Stromal cell of bone marrow (primary cell): ENCODE measurements at places on chromosomes 2 and 18.

GRCh38 chr2:208983486-208983885 is 440.4 kb upstream of the MAP2 start:
- DNase-seq = no peak

GRCh38 chr18:76208678-76209306 is 286.2 kb downstream of the ZNF516 start:
- no peak for DNase-seq

DNA sequence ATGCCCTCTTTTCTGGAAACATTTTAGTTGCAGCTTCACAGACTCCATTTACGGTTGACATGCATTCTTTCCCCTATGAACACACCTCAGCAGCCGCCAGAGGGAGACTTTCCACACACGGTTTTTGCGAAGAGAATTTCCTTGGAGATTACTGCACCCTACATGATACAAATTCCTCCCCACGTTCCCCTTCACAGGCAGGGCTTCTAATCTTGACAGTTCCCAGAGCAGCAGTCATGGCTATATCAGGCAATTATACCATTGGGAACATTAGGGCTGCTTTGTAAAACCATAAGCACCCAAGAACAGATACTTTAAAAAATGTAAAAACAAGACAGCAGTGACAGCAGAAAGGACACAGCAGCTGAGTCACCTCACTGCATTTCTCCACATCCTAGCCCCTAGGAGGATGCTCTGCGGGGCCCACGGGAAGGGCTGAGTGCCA is 253.8 kb downstream of the TGIF1 start:
- DNase-seq = no peak

DNA sequence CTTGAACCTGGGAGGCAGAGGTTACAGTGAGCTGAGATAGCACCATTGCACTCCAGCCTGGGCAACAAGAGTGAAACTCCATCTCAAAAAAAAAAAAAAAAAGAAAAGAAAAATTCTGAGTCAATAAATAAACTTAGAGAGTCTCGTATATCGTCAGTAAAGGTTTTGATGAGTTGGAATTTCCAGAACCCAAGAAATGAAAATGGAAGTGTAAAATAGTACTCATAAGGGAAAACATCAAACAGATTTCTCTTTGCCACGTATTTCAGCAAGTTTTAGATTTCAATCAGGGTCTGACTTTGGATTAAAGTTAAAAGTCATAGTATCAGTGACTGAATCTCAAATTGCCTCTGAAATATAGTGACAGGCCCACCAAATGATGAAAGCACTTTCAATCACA is 71.4 kb upstream of the SPOPL start:
- DNase-seq = no peak

DNA sequence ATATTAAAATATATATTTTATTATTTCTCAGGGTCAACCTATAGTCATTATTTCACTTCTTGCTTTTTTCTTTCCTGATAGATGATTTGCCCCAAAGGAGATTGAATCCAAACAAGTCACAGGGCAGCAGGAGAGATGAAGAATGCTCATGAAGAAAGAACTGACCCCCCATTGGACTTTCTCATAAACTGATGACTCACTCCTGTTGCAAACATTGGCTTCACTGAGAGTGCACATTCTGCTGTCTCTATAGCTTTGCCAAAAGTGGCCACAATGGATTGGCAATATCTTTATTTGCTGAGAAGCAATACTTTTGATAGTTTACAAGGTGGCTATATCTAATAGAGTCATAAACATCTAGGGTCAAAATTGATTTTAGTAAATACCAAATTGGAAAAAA is 55.9 kb upstream of the ZNF385B start:
- peak; percentile 65 for DNase-seq

- DNase-seq = peak; percentile 47
These were observed 51.7 kb upstream of the SMIM21 start for GRCh38 chr18:75478996-75479880.

DNA sequence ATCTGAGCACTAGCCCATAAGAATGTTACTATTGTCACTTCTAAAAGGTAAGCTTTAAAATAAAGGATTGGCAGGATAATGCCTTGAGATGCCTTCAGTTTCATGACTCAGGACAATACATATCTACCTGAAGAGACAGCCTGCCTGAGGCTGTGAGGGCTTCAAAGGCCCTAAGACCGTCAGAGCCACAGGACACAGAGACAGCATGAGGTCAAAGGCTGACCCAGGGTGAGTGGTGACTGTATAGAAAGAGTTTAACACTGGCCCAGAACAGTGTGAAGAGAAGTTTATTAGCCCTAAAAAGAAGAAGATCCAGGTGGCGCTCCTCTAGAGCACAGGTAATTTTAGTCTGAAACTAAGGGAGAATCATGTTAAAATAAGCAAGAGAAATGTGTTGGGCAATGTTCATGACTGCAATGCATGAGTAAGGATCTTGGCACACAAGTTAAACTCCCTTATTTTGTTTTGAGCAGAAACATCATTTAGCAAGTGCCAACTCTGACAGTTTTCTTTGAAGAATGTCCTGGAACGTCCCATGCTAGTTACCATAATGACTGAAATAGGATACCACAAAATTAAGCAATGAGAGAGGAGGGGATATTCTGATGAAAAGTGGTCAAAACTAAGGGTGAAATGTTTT is 78.1 kb upstream of the FAM110C start:
- DNase-seq = no peak

DNA sequence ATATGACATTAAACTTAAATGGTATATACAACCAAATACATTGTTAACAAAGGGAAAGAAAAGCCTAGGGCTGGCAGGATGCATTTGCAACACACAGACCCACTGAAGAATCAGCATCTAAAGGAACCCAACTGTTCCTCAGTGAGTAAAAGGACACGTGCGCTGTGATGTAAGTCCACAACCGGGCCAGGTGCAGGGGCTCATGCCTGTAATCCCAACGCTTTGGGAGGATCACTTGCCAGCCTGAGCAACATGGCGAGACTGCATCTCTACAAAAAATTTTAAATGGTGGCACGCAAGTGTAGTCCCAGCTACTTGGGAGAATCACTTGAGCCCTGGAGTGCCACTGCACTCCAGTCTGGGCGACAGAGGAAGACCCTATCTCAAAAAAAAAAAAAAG is 3.9 kb downstream of the DTNB start:
- DNase-seq = no peak

- peak; percentile 70 for DNase-seq
These were observed 13.4 kb downstream of the DOK1 start for GRCh38 chr2:74567881-74568280.

GRCh38 chr2:199985625-199986207 is 30.3 kb downstream of the MAIP1 start:
- DNase-seq = peak; percentile 48

- DNase-seq = no peak
These were observed 189.1 kb downstream of the TCF4 start for GRCh38 chr18:55398858-55399257.

DNA sequence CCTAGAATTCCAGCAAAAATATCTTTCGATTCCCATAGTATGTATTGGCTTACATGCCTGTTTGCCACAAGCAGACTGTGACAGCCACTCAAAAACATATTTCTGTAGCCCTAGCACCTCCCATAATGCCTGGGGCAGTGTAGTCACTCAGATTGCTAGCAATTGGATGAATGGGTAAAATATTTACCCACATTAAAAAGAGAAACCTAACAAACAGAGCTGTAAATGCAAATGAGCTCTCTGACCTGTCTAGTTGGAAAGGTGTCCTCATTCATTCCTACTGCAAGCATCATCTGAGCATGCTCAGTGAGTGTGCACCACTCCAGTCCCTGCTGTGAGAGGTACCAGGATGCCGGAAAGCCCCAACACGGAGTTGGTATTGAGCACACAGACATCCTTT is 234.0 kb upstream of the RAB12 start:
- DNase-seq = no peak

DNA sequence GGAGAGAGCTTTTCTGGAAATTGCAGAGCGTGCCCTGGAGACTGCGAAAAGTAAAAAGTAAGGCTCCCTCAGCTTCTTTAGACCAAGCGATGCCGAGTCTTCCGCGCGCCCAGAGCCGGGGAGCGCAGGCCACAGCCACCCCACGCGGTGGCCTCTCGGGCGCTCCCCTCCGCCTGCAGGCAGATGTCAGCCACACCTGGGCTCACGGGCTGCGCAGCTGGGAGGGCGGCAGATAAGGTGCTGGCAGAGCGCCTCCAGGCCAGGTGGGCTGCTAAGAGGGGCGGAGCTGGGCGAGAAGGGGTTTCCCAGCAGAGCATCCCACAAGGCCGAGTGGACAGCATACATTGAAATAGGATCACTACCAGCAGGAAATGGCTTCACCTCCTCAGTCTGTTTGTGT is 81.7 kb downstream of the ARHGEF4 start:
- no peak for DNase-seq

DNA sequence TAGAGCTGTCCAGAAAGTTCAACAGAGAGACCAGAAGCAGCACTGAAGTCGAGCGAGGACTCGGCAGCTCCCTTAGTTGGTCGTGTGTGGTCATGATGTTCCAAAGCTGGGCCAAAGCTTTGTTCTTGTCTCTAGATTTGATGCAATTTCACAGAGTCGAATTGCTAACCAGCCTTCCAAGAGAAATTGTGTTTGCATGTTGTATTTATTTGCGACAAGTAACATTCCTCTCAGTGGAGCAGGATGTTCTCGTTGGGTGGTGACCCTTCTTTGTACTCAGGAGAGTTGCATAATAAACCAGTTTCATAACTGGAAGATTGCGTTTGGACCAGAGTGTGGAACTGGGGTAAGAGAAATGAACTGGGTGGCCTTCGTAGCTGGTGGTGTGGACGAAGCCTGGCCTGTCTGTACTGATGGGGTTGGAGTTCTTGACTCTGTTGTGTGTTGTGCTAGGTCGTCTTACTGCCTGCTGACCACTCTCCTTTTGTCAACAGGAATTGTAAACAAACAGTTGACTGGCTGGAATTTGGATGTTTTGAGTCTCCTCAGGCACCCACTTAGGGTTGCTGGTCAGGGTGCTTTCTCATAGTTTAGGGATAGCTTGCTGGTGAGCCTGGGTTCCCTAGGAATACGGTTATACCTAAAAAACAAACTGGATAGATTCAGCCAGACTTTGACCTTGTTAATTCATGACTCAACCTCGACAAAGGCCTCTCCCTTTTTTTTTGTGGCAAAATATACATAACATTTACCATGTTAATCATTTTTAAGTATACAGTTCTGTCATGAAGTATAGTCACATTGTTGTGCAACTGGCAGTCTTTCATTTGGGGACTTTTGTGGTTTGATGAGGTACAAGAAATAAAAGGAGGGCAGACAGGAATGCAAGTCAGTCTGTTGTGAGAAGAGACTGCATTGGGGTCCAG is 28.9 kb upstream of the TOGARAM2 start:
- DNase-seq = peak; percentile 11

- peak; percentile 38 for DNase-seq
These were observed at the start of gene IL18R1 for GRCh38 chr2:102355526-102356380. IL18R1 (plus strand) TSS chr2:102355796; CDS start chr2:102362661, 6,865 bp downstream.

GRCh38 chr2:39640107-39640506 is 25.6 kb upstream of the TMEM178A start:
- no peak for DNase-seq

- no peak for DNase-seq
These were observed 58.4 kb upstream of the CAVIN2 start for GRCh38 chr2:191905336-191905735.

DNA sequence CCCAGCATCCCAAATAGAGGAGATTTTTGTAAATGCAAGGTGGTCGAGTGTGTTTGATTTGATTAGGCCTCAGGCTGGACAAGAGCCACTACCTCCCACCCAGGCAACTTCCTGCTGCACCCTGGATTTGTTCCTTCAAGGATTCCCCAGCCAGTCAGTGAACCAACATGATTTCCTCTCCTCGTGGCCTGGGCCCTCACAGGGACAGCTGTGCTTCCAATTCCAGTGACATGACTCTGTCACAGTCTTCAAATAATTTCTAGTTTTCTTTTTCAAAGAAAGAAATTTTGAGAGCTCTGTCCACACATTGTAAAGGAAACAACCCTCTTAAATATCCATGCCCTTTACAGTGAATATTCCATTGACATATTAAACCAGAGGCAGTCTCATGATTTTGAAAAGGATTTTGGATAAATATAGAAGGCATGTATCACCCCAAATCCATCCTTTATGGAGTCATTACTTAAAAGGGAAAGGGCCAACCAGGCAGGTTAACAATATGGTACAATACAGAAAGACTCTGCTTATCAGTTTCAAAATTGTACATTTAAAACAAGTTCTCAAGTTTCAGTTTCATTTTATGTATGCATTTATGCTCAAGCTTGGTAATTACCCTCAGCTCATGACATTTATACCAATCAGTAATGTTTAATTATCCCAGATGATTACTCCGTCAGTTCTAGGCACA is 121.3 kb upstream of the FOSL2 start:
- no peak for DNase-seq

- no peak for DNase-seq
These were observed 16.1 kb downstream of the ADD2 start for GRCh38 chr2:70751881-70752280.

GRCh38 chr2:31433541-31433940 is 19.0 kb upstream of the XDH start:
- DNase-seq = no peak

- DNase-seq = no peak
These were observed 61.3 kb upstream of the RAPGEF4 start for GRCh38 chr2:172674034-172674967.

GRCh38 chr18:47247036-47247415 is 4.4 kb downstream of the SKOR2 start:
- no peak for DNase-seq

DNA sequence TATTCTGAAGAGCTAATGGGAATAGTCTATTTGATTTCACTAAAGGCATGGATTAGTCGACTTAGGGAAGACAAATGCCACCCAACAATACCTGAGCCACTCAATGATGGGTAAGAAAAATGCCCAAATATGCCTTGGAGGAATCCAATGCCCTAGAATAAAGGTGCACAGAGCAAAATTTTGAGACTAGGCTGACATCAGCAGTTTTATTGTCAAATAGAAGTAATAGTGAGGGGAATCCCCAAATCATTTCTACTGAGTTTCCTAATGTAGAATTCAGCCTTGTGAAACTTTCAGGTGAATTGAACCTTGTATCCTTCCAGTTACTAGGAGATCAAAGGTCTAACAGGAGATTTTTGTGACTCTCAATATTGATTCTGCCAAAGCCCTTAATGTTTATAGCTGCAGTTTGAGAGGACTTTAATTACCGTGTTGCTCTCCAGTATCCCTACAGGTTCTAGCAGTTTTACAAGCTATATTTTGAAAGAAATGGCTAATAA is 50.8 kb upstream of the THSD7B start:
- DNase-seq = no peak

DNA sequence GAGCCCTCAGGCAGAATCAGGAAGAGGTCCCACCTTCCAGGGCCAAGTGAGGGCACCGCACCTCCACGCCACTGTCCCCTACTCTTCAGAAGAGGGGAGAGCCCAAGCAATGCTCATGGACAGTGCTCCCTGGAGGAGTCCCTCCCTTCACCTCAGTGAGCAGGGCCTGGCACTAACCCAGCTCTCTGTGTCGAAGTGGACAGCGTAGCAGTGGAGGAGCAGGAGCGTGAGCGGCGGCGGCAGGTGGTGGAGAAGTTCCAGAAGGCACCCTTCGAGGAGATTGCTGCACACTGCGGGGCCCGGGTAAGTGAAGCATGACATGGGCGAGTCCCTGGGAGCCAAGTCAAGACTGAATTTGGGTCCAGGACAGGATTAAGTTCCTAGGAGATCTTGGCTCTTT is 16.7 kb downstream of the POMC start:
- no peak for DNase-seq
